ENCODE measurements at places on chromosomes 7 and 10.

DNA sequence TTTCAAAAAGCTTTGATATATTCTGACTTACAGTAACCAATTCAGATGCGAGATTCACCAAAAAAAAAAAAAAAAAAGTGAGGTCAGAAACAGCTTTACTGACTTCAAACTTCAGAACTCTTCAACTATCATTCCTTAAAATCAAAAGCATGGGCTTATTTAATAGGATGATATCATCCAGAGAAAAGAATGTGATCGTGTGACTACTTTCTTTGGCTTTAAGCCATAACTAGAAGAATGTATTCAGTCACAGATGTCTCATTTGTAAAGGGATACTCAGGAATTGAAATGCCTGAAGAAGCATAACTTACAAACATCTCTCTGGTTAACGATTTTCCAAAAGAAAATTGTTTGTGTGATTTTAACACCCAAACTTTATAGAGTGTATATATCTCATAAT is 11.5 kb downstream of the TPK1 start:
- no peak for DNase-seq

DNA sequence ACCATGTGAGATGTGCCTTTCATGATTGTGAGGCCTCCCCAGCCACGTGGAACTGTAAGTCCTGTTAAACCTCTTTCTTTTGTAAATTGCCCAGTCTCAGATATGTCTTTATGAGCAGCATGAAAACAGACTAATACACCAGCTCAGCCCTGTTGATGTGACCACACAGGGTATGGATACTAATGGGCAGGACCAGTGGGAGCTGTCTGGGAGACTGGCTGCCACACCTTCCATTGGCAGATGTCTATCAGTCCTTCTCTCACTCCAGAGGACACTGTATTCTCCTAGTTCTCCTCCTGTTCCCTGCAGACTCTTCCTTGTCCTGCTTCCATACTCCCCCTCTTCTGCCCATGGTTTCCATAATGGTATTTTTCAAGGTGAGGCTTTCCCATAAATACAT is 104.4 kb downstream of the PRLHR start:
- no peak for DNase-seq

GRCh38 chr7:68862261-68862660 is 736.0 kb upstream of the AUTS2 start:
- DNase-seq: no peak

- DNase-seq: no peak
Observed at GRCh38 chr10:22310928-22311327, 5.3 kb upstream of the COMMD3 start.

- no peak for DNase-seq
Observed at GRCh38 chr7:158911145-158911544, 54.8 kb downstream of the DYNC2I1 start.

DNA sequence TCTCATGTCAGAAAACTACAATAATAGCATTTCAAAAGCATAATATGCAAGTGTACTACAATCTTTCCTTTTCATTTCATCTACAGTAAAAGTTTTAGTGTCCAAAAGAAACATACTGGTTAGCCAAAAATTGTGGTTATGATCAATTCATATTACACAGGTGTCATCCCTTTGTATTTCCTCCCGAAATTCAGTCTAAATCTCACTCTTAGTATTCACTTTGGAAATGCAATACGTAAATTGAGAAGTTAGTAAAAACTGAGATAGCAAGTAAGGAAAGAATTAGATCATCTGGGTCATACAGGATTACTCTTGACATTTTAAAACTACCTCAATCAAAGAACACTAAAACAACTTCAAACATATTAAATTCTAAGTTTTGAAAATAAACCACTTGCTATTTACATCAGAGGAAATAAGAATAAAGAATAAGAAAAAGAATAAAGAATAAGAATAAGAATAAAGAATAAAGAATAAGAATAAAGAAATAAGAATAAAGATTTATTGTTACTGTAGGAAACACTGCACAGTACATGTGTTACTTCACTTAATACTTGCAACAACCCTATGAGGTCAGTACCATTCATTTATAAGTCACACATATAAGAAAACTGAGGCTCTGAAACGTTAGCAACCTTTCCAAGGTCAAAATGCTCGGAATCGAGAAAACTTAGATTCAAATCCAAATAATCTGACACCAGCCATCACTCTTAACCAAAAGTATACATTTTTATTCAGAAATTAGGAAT is 10.5 kb downstream of the SNX13 start:
- no peak for DNase-seq

DNA sequence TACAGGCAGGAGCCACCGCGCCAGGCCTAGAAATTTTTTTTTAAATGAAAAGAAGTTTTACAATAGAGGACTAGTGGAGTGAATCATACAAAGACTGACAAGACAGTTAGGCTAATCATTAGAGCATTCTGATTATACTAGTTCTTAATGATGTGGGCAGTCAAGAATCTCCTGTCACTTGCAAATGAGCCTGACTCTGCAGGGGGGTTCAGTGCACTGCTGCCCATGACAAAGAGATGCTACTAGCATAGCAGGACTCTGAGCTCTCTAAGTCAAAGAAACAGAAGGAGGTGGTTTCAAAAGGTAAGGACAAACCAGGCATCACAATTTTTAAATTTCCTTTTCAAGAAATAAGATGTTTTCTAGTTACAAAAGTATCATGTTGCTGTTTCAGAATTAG is 59.0 kb downstream of the CCDC6 start:
- DNase-seq: no peak

GRCh38 chr10:31034098-31034909 is 2.6 kb upstream of the ZNF438 start:
- DNase-seq: no peak

DNA sequence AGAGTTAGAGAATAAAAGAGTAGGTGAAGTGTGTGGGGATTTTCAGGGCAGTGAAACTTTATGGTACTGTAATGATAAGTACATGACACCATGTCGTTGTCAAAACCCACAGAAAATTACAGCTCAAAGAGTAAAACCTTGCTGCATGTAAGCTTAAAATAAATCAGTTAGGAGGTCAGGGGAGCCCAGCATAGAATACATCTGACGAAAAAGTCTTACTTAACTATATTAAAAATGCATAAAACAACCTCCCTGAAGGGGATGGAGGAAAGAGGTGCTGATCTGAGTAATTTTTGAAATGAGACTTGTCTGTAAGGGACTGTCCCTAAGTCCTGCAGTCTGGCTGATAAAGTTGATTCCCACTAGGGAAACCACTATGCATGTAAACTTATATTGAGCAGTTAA is 49.8 kb upstream of the AKR1E2 start:
- DNase-seq: no peak

DNA sequence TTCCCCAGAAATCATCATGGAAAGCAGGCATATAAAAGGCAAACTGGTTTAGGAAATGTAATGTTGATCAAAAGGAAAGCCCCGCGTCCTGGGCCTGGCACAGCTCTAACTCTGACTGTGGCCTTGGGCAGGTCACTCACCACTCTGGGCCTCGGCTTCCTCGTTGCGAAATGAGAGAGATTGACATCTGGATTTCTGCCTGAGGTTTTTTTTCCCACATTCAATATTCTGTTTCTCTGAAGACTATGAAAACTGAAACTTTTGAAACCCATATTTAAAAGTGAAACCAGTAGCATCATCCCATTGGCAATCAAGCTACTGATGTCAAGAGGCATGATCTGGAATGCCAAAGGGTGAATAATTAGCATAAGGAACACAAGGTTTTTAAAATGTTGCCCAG is 369.7 kb upstream of the NPVF start:
- no peak for DNase-seq

DNA sequence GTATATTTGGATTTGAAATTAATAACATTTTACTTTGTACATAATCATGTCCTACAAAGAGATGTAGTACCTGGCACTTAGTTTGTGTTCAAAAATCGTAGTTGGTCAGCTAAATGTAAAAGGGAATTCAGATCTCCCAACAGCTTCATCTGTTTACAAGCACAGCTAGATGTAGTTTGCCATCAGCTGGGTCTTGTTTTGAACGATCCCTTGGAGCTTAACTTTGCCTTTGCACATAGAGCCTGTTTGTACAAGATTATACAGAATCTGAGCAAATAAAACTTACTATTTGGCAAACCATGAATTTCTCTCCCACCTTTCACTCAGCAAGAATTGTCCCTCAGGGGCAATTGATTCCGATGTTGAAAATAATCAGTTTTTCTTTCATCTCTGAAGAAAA is 36.1 kb upstream of the ADD3 start:
- DNase-seq: no peak

DNA sequence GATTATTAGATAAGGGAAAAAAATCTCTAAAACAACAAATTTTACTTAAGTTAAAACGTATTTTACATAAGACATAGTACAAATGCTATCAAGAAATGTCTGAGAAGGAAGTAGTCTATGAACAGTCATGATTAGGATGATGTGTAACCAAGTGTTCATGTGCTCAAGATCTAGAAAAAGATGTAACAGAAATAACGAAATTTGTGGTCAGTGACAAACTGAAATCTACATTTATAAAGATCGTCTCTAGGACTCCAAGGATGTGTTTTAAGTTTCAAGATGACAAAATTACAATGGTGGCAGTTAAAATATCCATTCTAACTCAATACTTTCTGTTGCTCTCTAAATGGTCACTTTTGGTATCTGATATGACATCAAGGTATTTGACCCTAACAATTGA is 17.2 kb downstream of the PPP3CB start:
- DNase-seq: no peak

GRCh38 chr7:158685693-158686092 is 18.9 kb downstream of the NCAPG2 start:
- no peak for DNase-seq

GRCh38 chr7:13188922-13189321 is 501.5 kb downstream of the ARL4A start:
- DNase-seq: no peak

DNA sequence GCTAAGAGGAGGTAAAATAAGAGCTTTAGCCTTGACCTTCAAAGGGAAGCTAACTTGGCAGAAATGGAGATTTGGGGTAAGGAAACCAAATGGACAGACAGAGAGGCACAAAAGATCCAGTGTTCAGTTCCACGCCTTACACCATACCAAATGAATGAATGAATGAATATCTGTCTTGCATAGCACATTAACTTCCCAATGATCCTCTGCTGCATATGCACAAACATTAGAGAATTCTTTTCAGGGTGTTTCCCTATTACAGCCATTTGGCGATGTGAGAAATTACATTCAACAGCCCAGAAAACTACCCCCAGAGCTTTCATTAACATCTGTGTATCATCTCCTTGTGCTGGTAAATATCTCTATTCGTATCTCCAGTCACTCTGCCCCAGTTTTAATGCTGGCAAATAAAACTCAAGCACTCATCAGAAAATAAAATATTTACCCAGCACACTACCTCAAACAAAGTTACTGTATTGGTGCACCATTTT is 1056.2 kb downstream of the SORCS3 start:
- no peak for DNase-seq

DNA sequence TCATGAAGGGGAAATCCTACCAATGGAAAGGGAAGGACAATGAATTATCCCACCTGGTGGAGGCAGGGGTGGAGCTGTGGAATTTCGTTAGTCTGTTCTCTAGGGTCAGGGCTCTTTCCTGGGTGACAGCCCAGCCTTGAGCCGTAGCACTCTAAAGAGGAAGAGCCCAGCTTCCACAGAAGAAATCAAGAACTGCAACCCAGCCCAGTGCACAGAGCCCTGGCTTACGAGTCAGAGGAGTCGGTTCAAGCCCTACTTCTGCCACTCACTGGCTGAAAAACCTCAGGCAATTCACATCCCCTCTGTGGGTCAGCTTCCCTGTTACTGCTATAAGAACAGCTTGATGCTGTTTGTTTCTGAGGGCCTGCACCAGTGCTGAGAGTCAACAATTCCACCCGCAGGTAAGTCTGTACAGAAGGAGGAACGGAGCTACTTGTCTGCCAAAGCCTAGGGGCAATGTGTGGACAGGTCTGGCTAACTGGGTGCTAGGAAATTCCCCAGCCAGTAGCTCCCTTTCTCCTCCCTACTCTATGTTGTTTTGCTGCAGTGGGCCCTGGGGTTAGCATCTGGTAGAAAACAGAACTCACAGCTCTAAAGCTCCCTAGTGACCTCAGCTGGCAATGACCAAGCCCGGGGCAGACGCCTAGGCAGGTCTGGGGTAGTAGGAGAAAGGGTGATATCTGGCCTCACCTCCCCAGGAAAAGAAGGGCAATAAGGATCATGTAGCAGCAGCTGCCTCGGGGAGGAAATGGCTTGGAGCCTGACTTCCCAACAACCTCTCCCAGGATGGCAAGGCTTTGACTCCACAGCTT is 3.3 kb downstream of the AVPI1 start:
- peak; percentile 68 for DNase-seq

Data from left colon (tissue), 2 donors.